ENCODE measurements at places on chromosomes 13 and 19. TPM values are rescaled to one million over a fixed set of nuclear protein-coding genes. Genes with fewer than 3 reads are reported as not detected.

GRCh38 chr19:6682607-6683128 is 12.7 kb upstream of the TNFSF14 start:
- no peak overlapping the region for H3K27ac ChIP-seq
- H3K4me1 ChIP-seq = no peaks in the 10 kb centered on the region
- peaks cover 3% of the 10 kb centered on the region for H3K36me3 ChIP-seq
- H3K4me3 ChIP-seq = no peak overlapping the region
- DNase-seq = no peak
- H3K27me3 ChIP-seq = no peaks in the 10 kb centered on the region

DNA sequence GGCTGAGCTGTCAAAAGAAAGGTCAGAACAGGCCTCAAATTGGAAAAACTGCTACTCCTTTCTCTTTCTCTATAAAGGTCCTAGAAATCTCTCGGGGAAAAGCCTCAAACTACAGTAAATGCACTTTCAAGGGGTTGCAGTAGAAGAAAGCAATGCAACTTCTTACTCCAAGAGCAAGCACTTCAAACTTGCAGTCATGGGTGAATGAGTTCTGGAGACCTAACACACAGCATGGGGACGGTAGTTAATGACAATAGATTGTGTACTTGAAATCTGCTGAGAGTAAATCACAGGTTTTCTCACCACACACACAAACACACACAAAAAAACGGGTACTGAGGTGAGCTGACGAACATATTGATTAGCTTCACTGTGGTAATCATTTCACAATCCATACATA is 11.8 kb downstream of the TUBGCP3 start:
- H3K4me3 ChIP-seq = no peak overlapping the region
- H3K27ac ChIP-seq = no peak overlapping the region
- no peak for DNase-seq
- H3K36me3 ChIP-seq = no peaks in the 10 kb centered on the region
- H3K4me1 ChIP-seq = peaks cover 21% of the 10 kb centered on the region

GRCh38 chr13:47076500-47076899 is 179.6 kb upstream of the HTR2A start:
- H3K36me3 ChIP-seq = no peaks in the 10 kb centered on the region
- no peak overlapping the region for H3K27ac ChIP-seq
- no peaks in the 10 kb centered on the region for H3K27me3 ChIP-seq
- DNase-seq = no peak
- no peak overlapping the region for H3K4me3 ChIP-seq
- no peaks in the 10 kb centered on the region for H3K4me1 ChIP-seq

DNA sequence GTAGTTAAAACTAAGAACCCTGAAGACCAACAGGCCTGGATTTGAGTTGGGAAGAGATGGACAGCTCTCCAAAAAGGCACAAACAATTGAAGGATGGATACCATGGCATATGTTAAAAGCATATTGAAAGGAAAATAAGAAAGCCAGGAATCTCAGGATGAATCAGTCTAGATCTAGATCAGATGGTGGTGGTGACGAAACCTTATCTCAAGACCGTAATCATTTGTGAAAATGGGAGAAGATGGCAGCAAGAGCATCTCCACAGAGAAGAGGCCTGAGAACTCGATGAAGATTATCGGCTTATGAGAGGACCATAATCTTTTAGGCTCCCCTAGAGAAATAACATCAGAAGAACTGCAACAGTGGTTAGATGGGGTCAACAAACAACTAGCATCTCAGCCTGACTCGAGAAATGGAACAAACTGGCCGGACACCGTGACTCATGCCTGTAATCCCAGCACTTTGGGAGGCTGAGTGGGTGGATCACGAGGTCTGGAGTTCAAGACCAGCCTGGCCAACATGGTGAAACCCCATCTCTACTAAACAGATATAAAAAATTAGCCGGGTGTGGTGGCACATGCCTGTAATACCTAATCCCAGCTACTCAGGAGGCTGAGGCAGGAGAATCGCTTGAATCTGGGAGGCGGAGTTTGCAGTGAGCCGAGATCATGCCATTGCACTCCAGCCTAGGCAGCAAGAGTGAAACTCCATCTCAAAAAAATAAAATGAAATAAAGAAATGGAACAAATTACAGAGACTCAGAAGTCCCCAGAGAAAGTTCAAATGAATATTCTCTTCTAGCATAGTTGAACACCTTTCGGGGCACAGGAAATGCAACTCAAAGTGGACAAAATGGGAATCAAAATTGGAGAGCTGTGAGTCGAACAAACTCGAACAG is 47.6 kb downstream of the FOXO1 start:
- no peaks in the 10 kb centered on the region for H3K36me3 ChIP-seq
- no peaks in the 10 kb centered on the region for H3K27me3 ChIP-seq
- no peak overlapping the region for H3K27ac ChIP-seq
- DNase-seq = no peak
- H3K4me3 ChIP-seq = no peak overlapping the region

DNA sequence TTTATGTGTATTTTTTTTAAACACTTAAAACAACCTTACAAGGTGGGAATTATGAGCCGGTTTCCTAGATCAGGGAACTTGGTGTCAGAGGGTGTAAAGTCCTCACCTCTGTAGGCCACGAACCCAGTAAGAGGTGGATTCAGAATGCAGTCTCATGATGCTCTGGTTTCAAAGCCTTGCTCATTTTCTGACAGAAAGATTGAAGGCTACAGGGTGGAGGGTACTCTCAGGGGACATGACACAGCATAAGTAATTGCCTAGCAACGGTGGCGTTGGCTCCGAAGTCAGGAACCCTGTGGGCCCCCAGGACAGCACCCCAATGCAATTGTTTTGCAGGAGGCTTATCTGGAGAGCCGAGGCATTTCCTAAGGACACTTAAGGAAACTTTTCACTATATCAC is 794.7 kb downstream of the EFNB2 start:
- DNase-seq = no peak
- no peaks in the 10 kb centered on the region for H3K4me1 ChIP-seq
- no peaks in the 10 kb centered on the region for H3K27me3 ChIP-seq

GRCh38 chr19:19643158-19644053 is at the start of gene GMIP:
GMIP (minus strand) TSS chr19:19643657; CDS start chr19:19643529, 128 bp downstream.
- peak; percentile 82 for DNase-seq
- H3K36me3 ChIP-seq = no peaks in the 10 kb centered on the region
- no peaks in the 10 kb centered on the region for H3K27me3 ChIP-seq
- peak within 1 kb of the TSS; percentile 66 for H3K4me3 ChIP-seq
- no peaks in the 10 kb centered on the region for H3K4me1 ChIP-seq
- H3K27ac ChIP-seq = no peak within 1 kb of the TSS

DNA sequence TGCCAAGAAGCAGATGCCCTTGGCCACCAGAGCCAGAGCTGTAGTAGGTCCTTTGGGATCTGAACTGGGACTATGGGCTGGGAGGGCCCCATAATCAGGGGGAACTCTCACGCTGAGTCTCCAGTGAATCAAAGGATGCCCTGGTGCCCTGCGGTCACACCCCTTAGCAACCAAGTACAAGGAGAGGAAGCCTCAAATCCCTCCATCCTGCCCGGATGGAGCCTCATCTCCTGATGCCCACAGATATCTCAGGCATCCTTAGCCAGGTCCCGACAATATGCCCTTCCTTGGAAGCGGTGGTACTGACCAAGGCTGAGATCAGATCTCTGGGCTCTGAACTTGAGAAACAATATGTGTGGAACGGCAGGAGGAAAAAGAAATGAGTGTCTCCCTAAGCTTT is 1.7 kb downstream of the PLEKHA4 start:
- no peaks in the 10 kb centered on the region for H3K36me3 ChIP-seq
- no peak overlapping the region for H3K27ac ChIP-seq
- H3K4me1 ChIP-seq = peaks cover 12% of the 10 kb centered on the region
- no peaks in the 10 kb centered on the region for H3K27me3 ChIP-seq
- H3K4me3 ChIP-seq = no peak overlapping the region

DNA sequence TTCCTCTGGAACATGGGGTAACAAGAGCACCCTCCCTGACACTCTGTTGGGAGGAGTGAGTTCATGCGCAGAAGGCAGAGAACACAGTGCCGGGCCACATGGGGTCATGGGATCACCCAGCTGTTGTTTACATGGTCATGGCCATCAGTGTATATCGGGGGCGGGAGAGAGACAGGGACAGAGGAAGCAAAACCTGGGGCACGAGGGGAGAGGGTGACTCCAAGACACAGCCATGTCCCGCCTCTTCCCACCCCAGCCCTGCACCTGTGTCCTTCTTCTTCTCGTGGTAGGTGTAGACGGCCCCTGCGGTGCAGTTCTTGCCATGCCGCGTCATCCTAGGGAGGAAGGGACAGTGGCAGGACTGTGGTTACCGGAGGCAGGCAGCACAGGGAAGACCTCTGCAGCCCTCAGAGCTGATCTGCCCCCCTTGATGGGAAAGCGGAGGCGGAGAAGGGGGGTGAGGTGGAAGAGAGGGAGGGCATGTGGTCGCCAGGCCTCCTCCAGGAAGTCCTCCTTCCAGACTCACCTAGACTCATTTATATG is 19.9 kb downstream of the NOSIP start:
- no peak overlapping the region for H3K27ac ChIP-seq
- no peak overlapping the region for H3K4me3 ChIP-seq
- H3K27me3 ChIP-seq = no peaks in the 10 kb centered on the region
- H3K4me1 ChIP-seq = peaks cover 4% of the 10 kb centered on the region
- DNase-seq = no peak

- DNase-seq = no peak
- H3K27ac ChIP-seq = no peak overlapping the region
- H3K36me3 ChIP-seq = no peaks in the 10 kb centered on the region
- H3K27me3 ChIP-seq = no peaks in the 10 kb centered on the region
- peaks cover 6% of the 10 kb centered on the region for H3K4me1 ChIP-seq
Measured at GRCh38 chr13:44334751-44335150, 38.9 kb upstream of the SERP2 start.

DNA sequence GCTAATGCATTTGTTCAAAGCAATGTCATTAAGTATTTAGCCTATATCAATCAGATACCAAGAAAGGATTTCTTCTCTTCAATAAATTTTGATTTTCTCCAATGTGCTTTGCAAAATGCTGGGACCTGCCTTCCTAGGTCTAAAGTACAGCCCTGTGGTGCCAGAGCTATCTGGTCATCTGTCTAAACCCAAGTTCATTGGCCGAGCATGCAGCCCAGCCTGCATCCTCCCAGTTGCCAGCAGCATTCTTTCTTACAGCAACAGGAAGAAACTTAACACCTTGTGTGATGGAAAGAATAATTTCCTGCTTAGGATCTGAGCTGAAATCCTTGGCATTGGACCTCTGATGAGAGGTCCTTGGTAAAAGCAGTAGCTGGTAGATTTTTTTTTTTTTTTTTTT is 310.0 kb downstream of the RBM26 start:
- no peaks in the 10 kb centered on the region for H3K36me3 ChIP-seq
- H3K4me3 ChIP-seq = no peak overlapping the region
- H3K27ac ChIP-seq = no peak overlapping the region
- H3K27me3 ChIP-seq = no peaks in the 10 kb centered on the region

DNA sequence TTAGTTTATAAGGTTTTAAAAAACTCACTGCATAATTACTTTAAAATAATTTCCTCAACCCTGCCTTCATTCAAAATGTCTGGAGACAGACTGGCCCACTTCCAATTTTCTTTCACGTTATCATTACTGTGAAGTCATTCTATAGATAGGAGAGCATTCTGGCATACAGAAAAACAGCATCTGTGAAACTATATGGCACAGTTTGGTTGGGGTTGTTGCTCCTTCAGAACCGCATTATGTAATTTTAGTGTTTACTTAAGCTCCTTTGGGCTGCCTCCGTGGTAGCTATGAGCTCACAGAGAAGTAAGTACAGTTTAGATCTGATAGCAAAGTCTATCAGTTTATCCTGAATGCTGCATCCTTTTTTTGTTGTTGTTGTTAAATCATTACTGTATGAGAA is 104.3 kb downstream of the KCNRG start:
- no peak for DNase-seq
- no peaks in the 10 kb centered on the region for H3K36me3 ChIP-seq
- H3K27me3 ChIP-seq = no peaks in the 10 kb centered on the region
- no peak overlapping the region for H3K27ac ChIP-seq
- H3K4me3 ChIP-seq = no peak overlapping the region

DNA sequence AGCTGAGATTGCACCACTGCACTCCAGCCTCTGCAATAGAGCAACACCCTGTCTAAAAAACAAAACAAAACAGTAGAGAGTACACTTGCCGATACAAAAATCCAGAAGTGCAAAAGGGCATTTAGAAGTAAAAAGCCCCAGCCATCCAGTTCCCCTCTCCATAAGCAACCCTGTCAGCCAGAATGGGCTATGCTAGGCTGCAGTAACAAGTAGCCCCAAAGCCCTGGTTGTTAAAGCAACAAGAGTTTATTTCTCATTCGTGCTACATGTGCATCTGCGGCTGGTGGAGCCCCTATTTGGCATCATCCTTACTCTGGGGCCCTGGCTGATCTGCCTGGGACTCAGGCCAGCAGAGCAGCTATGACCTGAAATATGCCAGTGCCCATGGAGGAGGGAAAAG is 16.9 kb upstream of the UBE2S start:
- H3K4me3 ChIP-seq = no peak overlapping the region
- no peaks in the 10 kb centered on the region for H3K4me1 ChIP-seq
- no peaks in the 10 kb centered on the region for H3K27me3 ChIP-seq
- H3K27ac ChIP-seq = no peak overlapping the region
- no peaks in the 10 kb centered on the region for H3K36me3 ChIP-seq

DNA sequence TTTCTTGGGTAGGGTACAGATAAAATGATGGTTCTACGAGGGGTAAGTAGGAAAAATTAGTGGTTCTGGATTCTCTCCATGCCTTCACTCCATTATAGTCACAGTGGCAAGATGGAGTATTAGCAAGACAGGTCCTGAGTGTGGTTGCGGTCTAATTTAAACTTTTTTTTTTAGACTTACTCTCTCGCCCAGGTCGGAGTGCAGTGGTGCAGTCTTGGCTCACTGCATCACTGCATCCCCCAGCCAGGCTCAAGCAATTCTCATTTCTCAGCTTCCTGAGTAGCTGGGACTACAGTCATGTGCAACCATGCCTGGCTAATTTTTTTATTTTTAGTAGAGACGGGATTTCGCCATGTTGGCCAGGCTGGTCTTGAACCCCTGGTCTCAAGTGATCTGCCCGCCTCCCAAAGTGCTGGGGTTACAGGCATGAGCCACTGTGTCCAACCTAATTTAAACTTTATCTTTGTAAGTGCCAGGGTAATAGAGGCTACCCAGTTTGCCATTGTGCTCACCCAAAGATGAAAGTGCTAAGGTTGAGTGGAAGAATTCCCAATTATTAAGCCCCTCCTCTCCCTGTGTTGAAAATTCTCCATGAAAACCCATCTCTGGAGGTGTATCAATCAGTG is 135.6 kb downstream of the TM9SF2 start:
- no peak overlapping the region for H3K27ac ChIP-seq
- no peak for DNase-seq
- H3K4me3 ChIP-seq = no peak overlapping the region
- no peaks in the 10 kb centered on the region for H3K27me3 ChIP-seq

- peaks cover 14% of the 10 kb centered on the region for H3K4me1 ChIP-seq
- no peak overlapping the region for H3K27ac ChIP-seq
- H3K4me3 ChIP-seq = no peak overlapping the region
- no peaks in the 10 kb centered on the region for H3K27me3 ChIP-seq
- no peaks in the 10 kb centered on the region for H3K36me3 ChIP-seq
- no peak for DNase-seq
Measured at GRCh38 chr19:31073485-31074198, 275.6 kb downstream of the TSHZ3 start.

Gene DAND5
- total RNA-seq = 0.11 TPM

Gene C19orf12
- total RNA-seq = 24.1 TPM

Gene BCL3
- total RNA-seq = 35.8 TPM

Gene KLK13
- not detected for total RNA-seq

Gene ZIK1
- 10.2 TPM for total RNA-seq

Gene CEACAM16
- total RNA-seq = not detected

Gene SYNGR4
- total RNA-seq = not detected

Gene LILRA1
- total RNA-seq = 0.30 TPM

Gene FBXO27
- total RNA-seq = 7.5 TPM

Gene AMER2
- total RNA-seq = 0.05 TPM

Gene NLRP5
- not detected for total RNA-seq

Gene DNAAF3
- 2.7 TPM for total RNA-seq

Gene CFAP97D2
- not detected for total RNA-seq

Gene PABPC3
- total RNA-seq = 0.32 TPM

Gene DNASE2
- 29.2 TPM for total RNA-seq

Measured in ovary (tissue), 10 donors.